ENCODE measurements at places on chromosomes 1 and 21.

DNA sequence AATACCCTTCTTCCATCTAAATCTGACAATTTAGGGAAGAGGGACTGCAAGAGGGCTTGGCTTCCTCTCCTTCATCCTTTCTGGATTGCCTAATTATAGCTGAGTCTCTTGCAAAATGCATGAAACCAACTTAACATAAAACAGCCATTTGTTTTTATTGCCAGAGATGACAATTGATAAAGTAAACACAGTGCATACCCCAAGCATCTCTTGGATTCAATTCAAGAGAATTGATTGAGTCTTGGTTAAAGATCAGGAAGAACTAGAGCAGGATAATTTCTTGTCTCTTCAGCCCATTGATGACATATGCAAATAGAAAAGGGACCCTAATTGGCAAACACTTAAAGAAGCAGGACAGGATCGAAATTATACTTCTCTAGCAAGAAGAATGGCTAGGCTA lies 617.1 kb upstream of the PTBP2 start:
- no peak for DNase-seq

DNA sequence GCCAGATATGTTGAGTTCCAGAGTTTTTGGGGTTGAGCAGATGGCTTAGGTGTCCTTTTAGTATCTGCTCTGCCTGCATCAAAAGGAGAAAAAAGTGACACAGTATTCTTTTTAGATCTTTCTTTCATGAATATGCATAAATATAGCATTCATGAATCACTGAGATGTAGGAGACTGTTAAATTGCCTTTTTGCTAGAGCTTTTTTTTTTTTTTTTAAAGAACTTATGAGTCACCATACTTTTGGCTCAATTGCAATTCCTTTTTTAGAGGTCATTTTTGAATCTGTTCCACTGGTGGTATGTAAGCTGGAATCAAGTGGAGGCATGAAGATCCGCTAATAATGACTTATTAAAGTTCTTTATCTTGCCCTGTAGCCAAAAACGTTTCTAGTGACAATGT lies 480.9 kb upstream of the ZRANB2 start:
- DNase-seq = no peak

GRCh38 chr1:207362962-207363860 lies 41.7 kb downstream of the CD55 start:
- DNase-seq = no peak

GRCh38 chr21:34764715-34765284 lies 96.0 kb downstream of the CLIC6 start:
- DNase-seq = no peak

- no peak for DNase-seq
Measured at GRCh38 chr1:172241540-172241939, 178.9 kb upstream of the C1orf105 start.

DNA sequence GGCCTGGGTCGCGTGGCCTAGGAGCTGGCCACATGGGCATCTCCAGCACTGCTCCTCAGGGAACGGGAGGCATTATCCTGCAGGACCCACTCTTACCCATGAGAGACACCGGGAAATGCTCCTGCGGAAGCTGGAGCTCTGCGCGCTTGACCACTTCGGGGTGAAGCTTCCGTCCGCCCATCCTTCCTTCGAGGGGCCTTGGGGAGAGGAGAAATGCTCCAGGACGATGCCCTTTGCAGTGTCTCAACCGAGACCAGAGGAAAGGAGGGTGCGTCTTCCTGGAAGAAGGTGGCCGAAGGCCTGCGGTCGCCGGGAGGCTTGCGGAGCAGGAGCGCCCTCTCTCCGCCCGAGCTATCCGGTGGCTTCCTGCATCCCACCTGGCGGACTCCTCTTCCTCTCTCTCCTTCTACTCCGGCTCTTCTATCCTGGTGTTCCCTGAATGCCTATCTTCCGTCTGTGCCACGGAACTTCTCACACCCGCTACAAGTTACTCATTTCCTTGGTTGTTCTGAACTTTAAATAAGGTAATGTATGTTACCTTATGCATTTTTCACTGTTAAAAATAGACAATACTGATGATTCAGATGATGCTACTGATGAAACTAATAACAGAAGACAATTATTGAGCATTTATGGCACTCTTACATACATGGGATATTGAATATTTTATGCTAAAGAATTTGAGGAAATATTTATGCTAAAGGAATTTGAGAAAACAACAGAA lies 91.4 kb downstream of the PRKAB2 start:
- DNase-seq = no peak

- no peak for DNase-seq
Measured at GRCh38 chr1:165840423-165840822, 13.0 kb downstream of the UCK2 start.

GRCh38 chr1:87263281-87263680 lies 65.4 kb upstream of the LMO4 start:
- DNase-seq = no peak

DNA sequence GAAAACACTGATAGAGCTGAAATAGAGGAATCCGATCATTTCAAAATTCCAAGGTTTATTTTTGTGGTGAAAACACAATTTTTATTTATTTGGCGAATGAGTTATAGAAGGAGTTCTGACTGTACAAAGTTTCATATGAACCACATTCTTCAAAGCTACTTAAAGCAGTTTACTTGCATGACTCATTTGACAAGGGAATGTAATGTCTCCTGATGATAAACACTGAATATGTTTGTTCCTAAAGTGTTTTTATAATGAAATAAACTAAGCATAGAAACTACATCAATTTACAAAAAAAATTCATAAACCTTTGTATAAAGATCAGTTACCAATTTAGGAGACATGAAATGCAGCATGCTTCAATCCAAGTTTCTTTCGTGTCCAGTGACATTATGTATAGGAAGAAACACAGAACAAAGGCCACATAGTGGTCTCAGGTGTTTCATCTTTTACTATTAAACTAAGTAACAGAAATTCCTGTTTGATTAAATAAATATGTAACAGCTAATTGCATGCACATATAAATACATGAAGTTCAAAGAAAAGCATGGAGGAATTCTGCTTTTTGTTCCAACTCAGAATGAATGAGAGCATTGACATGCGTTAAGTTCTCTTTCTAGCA lies 2.5 kb downstream of the PRKACB start:
- no peak for DNase-seq

GRCh38 chr1:117301901-117302300 lies 65.3 kb upstream of the MAN1A2 start:
- DNase-seq = no peak

GRCh38 chr1:153288634-153289275 lies 24.0 kb downstream of the PGLYRP3 start:
- no peak for DNase-seq

DNA sequence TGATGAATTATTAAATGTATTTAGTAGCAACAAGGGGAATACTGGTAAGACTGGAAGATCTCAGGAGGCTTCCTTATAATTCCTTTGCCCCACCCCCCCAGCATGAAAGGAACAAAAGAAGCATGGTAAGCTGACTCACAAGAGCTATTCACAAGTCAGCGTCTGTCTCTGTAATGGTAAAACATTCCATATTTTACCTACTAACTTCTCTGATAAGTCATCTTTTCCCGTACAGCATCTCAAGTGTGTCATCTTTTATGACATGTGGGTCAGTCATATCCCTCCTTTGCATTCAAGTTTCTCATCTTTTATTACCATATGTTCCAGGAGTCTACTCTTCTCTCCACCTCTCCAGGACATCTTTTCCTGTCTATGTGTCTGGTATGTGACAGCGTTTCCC lies 241.3 kb downstream of the PLA2G4A start:
- DNase-seq = no peak

GRCh38 chr21:20721151-20721550 lies 277.1 kb upstream of the NCAM2 start:
- DNase-seq = no peak

- no peak for DNase-seq
Measured at GRCh38 chr21:39314143-39315027, 953 bp upstream of the BRWD1 start.

- no peak for DNase-seq
Measured at GRCh38 chr1:27574871-27575831, 28.8 kb downstream of the AHDC1 start.

GRCh38 chr1:44810101-44810761 lies 1.9 kb downstream of the BTBD19 start:
- no peak for DNase-seq

DNA sequence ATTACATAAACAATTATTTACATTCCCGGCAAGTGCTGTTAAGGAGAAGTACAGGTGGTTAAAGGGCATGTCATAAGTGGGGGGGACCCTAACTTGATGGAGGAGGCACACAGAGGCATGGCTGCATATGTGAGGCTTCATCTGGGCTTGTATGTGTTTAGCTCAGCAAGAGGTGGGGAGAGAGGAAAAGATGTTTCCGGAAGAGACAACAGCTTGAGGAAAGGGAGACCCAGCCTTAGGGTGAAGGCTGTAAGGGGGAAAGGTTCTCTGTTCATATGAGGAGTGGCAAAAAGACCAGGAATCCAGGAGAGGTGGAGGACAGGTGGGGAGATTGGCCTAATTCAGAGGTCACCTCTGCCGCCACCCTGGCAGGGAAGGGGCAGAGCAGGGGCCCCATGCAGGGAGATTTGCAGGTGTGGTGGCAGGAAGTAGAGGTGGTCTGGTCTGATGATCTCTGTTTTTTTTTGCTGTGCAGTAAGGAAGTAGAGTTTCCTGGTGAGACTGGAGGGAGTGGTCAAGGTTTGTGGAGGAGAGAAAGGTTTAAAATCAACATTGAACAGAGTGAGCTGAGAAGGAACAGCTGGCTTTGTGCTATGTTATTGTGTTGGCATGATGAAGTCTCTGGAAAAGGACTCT lies 9.0 kb downstream of the TRAF5 start:
- DNase-seq = no peak

DNA sequence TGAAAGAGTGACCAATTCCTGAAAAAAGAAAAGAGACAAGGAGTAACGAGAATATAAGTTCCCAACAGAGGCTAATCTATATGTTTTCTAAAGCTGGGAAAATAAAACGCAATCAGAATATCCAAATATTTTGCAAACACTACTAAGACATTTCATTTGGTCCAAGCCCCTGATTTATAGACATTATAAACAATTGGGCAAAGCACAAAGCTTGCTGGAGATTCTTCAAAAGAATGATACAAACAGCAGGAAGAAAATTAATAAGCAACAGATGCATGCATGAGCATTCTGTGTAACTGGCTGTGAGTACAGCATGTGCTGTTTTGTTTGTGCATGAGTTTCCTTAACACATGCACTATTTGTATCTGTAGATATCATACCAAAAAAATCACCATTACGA lies 552.9 kb downstream of the LTN1 start:
- DNase-seq = no peak
